ENCODE measurements at places on chromosomes 3 and 15.

GRCh38 chr3:57397175-57398026, 104.9 kb upstream of the ASB14 start:
- DNase-seq = peak; percentile 37

DNA sequence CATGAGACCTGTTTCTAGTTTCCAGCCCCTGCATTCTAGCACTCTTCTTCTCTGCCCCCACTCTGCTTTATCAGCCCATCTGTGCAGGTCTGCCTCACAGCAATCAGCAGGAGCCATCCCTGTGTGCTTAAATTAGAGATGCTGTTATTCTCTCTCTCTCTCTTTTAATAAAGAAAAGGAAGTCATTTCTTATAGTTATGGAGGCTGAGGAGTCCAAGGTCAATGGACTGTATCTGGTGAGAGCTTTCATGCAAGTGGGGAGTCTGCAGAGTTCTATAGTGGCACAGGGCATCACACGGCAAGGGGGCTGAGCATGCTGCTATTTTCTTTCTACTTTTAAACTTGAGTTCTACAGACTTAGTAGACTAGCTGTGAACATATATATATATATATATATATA, 4.5 kb upstream of the ST6GAL1 start:
- DNase-seq = no peak

DNA sequence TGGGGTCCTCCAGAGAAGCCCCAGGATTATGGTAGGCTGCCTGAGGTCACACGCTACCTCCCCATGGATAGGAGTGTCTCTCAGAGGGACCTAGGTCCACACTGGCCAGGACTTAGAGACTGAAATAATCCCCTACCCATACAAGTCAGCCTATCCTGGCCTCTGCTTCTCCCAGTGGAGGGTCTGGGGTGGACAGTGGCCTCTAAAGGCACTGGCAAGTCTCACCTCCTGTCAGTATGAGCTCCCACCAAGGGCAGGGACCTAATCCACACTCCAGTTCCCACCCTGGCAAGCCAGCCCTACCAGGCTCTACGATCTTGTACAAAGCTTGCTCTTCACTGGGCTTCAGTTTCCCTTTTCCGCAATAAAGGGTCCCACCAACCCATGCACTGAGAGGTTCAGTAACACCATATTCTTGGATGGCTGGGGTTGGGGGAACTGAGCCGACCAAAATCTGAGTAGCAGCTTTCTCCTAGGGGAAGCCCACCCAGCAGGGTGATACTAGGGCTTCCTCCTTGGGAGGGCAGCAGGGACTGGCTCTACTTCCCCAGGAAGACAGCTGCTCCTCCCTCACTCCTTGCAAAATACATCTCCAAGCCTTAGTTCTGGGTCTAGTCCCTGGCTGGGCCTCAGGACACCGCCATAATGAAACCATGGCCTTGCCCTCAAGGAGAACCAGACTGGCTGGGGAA, 2.4 kb downstream of the CISH start:
- DNase-seq = no peak

- DNase-seq = no peak
Observed at GRCh38 chr3:9214185-9214584, 35.3 kb downstream of the SRGAP3 start.

DNA sequence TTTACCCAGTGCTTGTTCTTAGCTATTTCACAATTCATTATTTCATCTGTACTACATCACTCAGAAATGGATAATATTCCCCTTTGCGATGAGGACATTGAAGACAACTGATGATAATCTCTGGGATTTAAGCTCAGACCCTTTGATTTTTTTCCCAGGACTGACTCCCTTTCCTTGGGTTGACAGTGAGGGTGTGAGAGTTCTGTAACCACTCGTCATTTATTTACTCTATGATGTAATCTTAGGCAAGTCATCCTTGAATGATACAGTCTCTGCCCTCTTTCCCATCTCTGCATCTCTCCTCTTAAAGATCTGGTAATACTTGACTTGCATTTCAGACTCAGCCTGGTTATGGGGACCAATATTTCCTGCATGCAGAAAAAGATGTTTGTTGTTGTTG, 1041.7 kb downstream of the AGBL1 start:
- DNase-seq = no peak

DNA sequence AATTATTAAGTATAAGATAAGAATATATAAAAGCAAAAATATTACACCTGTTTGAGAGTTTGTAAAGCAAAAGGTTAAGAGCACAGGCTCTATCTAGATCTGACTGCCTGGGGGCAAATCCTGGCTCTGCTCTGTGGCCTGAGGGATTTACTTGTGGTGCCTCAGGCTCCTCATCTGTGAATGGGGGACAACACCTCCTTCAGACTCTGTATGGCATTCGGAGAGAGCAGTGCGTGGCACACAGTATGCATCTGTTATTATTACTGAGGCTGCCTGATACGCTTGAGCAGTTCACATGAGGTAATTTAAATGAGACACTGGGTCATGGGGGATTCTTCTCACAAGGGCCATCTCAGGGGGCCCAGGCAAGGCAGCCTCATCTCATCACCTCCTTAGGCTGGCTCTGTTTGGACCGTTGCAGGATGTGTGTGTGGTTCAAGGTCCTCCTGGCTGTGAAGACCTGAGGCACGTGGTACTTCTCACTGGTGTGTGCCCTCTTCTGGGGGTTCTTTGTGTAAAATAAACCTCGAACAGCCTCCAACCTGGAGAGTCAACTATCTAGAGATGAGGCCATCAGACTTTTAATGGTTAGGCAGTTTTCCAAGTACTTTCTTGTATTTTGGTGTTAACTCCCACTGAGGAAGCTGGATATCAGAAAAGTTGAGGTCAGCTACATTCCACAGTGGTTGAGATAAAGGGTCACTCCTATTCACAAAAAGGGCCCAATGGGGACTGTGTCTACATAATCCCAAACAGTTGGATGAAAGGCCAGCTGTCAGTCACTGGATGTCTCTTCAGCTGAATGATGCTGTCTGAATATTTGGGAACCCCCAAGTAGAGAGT, 9.0 kb downstream of the GNB5 start:
- DNase-seq = no peak

- no peak for DNase-seq
Observed at GRCh38 chr3:120093119-120093910, 932 bp downstream of the GSK3B start.

DNA sequence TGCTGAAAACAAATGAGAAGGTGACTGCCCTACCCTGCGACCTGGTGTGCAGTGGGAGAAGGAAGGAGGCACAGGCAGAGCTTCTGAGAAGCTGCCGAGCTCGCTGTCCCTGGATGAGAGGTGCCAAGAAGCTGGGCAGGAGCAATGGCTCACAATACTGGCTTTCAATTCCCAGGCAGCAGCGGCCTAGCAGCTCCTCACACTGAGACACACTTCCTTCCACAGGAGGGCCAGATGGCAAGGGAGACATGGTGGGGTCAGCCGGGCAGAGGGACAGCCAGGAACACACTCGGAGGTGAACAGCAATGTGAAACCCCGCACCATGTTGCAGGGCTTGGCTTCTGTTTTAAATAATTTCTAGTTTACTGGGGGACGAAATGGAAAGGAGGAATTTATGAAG, 314.6 kb downstream of the EPHB1 start:
- DNase-seq = no peak

- DNase-seq = no peak
Observed at GRCh38 chr3:169297214-169297613, 366.3 kb downstream of the MECOM start.

GRCh38 chr15:93826790-93827189, 404.6 kb upstream of the MCTP2 start:
- no peak for DNase-seq

GRCh38 chr15:41969851-41970431, 2.4 kb downstream of the EHD4 start:
- no peak for DNase-seq

GRCh38 chr3:84125201-84125721, 833.5 kb upstream of the CADM2 start:
- DNase-seq = no peak

DNA sequence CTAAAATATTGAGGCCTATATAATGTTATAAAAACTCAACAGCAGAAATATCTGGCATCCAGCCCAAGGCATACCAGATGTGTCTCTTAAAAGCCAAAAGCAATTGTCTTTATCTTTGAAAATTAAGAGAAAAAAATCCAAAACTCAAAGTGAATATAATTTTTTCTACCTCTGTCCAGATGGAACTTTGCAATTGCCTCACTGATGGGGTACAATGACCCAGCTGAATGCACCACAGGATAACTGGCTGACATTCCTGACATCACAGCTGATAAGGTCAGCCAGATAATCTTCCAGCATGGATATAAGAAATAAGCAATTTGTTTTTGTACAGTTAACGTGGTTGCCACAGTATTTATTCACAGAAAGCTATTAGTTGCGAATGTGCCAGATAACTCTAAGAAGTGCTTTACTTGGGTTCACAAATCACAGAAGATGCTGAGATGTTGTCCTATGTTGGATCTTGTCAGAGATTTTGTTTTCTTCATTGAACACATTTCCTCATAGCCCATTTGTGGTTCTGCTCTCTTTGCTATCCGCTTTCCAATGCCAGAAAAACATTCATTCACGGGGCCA, 566.9 kb upstream of the CCDC54 start:
- no peak for DNase-seq
